Posterior cingulate gyrus (tissue), 11 donors: ENCODE measurements at places on chromosomes 3 and 15.
A peak's percentile ranks its signal among the peaks of the same experiment; 100 is the strongest.

- DNase-seq = peak; percentile 30
Measured at GRCh38 chr3:128487813-128488635, 5.0 kb downstream of the GATA2 start.

- DNase-seq = no peak
Measured at GRCh38 chr3:97579365-97579764, 185.2 kb upstream of the ARL6 start.

DNA sequence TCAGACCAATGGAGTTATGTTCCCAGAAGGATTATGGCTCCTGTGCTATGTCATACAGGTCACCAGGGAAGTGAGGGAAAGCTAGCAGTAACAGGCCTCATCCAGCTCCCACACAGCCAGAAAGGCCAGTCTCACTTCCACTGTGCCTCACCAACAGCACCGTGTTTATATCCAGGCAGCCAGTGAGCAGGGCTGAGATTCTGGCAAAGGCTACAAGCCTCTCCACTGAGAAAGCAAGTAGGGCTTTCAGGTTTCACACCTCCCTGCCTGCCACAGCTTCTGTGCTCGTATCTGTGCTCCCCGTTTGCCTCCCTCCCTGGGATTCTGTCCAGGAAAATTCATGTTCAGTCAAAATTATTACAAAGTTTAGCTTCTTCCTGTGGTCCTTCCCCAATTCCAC, 14.9 kb upstream of the CFAP20DC start:
- no peak for DNase-seq

DNA sequence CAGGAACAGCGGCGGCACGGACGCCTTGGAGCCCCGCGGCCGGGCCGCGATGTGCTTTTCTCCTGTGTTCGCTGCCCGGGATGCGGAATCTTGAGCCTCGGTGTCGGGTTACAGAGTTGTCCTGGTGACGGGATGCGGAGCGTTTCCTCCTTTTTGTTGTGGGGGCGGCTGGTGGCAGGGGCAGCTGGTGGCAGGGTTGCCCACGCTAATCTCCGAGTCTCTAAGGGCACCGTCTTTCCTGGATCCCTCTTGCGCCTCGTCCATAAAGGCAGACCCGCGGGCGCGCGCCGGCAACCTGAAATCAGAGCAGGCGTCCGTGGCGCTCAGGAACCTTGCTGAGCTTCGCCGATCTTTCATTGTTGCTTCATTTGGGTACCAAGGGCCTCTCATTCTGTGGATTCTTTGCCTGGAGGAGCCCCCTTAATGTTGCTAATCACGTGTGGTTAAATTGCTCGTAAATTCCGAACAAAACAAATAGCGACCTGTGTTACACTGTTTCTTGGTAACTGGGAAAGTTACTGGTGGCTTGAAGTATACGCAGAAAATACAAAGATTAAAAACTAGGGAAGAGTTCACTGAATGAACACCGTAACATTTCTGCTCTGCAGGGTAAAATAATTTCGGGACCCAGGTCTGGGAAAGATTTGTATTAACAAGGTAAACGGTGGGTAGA, 844 bp upstream of the PFN2 start:
- DNase-seq = peak; percentile 53

GRCh38 chr3:131303848-131304247, 77.7 kb upstream of the NUDT16 start:
- DNase-seq = no peak

DNA sequence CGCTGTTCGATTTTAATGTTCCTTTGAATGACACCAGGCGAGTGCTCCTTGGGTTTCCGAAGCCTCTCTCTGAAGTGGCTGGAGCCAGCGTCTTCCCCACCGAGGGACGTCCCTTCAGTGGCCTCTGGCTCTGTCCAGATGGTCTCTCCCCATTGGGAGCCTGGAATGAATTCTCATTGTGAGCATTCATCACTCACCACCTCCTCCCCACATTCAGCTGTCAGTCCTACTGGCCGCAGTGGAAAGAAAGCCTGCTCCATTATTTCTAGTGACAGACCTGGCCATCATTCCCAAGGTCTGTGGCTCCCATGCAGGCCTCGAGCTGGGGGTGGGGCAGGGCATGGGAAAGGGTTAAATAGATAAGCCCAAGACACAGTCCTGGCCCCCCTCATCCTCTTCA, 35.2 kb downstream of the ZNF710 start:
- DNase-seq = peak; percentile 9

GRCh38 chr15:43440721-43441281, 52.2 kb downstream of the TP53BP1 start:
- DNase-seq = peak; percentile 24

DNA sequence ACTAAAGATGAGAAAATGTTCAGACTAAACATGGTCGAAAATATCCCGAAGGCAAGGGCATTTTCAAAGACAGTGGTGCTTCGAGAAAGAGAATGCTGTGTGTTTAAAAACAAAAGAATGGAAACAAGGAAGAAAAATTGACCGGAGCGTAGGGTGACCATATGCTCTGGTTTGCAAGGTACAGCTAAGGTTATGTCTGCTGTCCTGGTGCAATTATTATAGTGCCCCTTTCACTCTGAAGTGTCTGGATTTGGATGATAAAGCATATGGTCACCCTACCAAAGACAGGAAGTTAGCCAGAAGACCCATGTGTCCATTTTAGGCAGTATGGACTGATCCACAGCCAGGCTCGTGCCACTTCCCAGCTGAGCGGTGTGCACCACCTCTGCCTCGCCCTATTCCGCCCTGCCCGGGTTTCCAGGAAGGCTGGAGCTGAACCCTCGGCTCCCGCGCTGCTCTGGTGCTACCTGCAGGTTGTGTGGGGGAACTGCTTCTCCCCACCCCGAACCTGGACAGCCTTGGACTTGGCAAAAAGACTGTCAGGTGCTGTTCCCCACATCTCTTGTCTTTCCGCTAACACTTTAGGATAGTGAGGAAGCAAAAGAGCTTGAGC, 25.2 kb downstream of the GOLGA6D start:
- DNase-seq = no peak

- DNase-seq = no peak
Measured at GRCh38 chr15:101795455-101795854, 7.9 kb upstream of the OR4F6 start.

- no peak for DNase-seq
Measured at GRCh38 chr3:9689757-9690156, 13.9 kb upstream of the CPNE9 start.

DNA sequence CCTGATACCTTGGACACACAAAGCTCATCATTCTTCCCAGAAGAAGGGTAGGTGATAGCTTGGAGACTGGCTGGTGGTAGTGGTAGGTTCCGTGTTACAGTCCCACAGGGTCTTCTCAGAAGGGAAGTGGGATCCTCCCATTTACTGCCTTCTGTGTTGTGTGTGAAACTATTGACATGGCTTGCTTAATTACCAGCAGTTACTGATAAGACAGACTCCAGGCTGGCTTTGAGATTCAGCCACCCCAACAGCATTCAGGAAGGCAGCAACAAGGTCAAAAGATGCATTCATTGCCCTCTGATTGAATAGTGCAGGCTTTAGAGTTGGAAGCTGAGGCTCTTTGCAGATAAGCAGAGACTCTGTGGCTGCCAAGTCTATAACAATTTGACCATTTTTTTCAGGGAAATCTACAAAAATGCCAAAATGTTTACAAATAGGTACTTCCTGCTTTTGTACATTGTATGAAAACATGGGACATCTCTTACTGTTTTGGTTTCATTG, 7.7 kb downstream of the ARNT2 start:
- no peak for DNase-seq

DNA sequence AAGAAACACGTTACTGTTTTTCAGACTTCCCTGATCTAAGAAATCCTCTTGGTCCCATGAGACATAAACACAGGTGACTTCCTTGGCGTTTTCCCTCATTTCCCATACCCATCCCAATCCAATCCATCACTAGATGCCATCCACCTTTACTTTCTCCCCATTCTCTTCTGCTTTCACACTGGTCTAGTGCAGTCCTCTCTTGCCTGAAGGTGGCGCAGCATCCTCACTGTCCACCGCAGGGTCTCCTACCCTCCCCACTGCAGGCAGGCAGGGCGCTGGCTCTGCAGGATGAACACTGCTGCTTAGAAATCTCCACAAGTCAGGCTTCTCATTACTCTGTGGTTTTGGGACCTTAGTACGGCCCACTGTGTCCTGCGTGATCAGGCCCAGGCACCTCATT, 58.2 kb downstream of the RAB7A start:
- peak; percentile 62 for DNase-seq

- DNase-seq = no peak
Measured at GRCh38 chr3:168612671-168613070, 516.9 kb upstream of the GOLIM4 start.

GRCh38 chr3:31957106-31957505, 24.0 kb downstream of the OSBPL10 start:
- no peak for DNase-seq

- DNase-seq = no peak
Measured at GRCh38 chr3:45283471-45283870, 57.4 kb upstream of the TMEM158 start.

GRCh38 chr3:168036619-168037018, 59.1 kb downstream of the GOLIM4 start:
- no peak for DNase-seq

DNA sequence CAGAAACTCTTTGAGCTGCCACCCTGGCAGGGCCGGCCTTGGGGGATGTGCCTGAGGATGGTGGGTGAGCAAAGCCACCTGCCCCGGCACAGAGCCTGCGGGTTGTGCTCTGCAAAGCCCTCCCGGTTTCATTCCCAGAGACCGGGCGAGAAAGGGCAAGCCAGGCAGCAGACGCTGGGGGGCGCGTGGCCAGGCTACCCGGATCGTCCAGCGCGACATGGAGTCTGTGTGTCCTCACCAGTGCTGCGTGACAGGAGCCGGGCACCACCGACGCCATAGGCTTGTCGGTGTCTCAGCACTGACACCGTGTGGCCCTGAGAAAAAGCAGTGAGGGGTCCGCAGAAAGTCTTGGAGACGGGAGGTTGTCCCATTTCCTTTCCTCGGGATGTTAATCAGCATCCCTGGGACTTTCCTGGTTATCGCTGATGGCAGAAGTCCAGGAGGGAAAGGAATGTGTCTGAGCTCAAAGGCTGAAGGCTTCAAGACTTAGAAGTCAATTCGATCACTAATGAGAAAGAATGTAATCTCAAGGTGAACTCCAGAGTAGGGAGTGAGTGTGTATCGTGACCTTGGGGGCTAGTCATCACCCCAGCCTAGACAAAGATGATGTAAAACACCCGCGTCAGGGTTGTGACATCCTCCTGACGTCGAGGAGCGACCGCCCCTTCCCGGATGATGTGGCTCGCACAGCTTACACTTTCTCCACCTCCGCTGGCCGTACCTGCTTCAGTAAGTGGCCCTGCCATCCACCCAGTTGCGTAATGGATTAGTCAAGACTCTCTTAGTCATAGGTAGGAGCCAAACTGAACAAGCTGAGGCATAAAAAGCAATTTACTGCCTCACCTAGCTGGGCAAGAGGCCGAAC, 36.3 kb upstream of the PLA2G4E start:
- DNase-seq = peak; percentile 74

GRCh38 chr3:24254649-24255048, 240.0 kb downstream of the THRB start:
- DNase-seq = no peak

GRCh38 chr3:12097971-12098370, 60.7 kb downstream of the TIMP4 start:
- no peak for DNase-seq

- DNase-seq = no peak
Measured at GRCh38 chr15:59691194-59691805, 2.2 kb upstream of the BNIP2 start.

- DNase-seq = no peak
Measured at GRCh38 chr3:195156286-195156890, 114.6 kb downstream of the XXYLT1 start.

DNA sequence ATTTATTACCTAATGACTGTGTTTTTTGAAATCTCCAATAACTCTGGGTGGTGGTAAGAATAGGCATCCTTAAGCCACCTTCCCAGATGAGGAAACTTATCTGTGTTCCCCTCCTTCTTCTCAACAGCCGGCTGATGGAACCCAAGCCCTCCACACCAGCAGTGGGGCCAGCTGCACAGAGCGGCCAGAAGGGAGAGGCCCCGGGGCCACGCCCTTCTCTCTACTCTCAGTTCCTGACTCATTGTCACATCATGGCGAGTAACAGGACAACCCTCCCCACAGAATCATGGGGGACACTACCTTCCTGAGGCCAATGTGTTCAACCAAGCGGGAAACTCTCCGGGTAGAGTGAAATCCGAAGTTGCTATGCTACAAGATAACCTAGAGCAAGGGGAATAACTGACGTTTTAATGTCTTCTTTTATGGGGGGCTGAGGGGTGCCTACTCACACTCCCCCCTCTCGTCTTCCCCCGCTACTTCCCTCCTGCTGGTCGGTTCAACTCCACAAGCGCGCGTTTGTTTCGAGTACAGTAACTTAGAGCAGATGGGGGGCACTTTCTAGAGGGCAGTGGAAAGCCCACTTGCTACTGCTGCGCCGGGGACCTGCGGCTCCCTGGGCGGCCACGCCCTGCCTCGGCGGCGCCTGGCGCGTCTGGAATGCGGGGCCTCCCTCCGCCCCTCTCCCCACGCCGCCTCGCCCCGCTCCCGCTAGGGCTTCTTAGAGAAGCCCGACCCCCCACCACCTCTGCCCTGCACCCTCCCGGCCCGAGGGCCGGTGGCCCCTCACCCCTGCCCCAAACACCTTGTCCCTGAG, 621 bp downstream of the ANXA2 start:
- DNase-seq = no peak

DNA sequence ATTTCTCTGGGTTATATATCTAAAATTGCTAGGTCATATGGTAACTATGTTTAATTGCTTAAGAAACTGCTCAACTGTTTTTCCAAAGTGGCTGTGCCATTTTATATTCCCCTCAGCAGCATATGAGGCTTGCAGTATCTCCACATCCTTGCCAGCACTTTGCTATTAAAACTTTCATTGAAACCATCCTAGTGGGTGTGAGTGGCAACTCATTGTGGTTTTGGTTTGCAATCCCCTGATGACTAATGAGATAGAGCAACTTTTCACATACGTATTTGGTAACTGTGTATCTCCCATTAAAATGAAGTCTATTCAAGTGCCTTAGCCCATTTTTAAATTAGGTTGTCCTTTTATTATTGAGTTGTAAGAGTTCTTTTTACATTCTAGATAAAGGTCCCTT, 17.3 kb downstream of the KPNA1 start:
- no peak for DNase-seq
